Activated naive CD4-positive, alpha-beta T cell treated with Interleukin-2 at 50 U/mL for 16 hours (primary cell): ENCODE measurements at places on chromosomes 1 and 21.
A peak's percentile ranks its signal among the peaks of the same experiment; 100 is the strongest.

DNA sequence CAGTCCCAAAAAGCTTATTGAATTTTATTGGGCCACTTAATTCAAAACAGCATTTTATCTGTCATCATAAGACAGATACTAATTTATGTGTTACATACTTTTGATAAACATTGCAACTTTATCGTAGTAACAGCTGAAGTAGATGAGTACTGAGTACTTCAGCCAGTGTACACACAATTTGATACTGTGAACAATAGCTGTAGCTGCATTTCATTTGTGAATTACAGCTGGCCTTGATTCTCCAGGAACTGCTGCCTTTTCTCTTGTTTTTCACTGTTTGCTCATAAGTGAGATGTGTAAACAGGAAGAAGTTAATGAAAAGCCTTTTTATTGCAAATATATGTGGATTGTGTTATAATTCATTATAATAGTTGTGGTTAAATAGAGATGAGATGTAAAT is 10.2 kb downstream of the UAP1 start:
- DNase-seq: no peak

DNA sequence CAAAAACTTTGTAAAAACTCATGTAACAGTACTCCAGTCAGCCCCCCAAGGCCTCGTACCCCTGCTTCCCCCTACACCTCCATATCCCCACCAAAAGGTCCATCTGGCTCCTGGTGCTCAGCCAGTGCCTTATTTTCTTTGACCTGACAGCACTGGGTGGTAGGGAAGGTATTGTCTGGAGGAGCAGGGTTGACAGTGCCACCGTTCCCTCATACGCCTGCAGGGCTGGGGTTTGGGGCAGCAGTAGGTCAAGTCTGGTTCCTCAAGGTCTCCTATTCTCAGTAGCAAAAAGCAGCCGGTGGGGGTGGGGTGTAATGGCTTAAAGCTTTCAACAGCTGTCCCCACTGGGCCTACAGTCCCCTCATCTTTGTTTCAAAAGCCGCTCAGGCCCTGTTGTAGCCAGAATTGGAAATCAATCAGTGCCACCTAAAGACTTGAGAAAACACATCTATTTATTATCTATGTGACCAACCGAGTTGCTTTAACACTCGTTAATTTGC is 25.3 kb upstream of the TTF2 start:
- no peak for DNase-seq

GRCh38 chr1:171134204-171134923 is 43.7 kb downstream of the FMO3 start:
- no peak for DNase-seq

- DNase-seq: peak; percentile 48
These were observed 13.0 kb downstream of the RCC1 start for GRCh38 chr1:28518745-28519341.

GRCh38 chr1:230844561-230844960 is 23.8 kb downstream of the C1orf198 start:
- DNase-seq: no peak

DNA sequence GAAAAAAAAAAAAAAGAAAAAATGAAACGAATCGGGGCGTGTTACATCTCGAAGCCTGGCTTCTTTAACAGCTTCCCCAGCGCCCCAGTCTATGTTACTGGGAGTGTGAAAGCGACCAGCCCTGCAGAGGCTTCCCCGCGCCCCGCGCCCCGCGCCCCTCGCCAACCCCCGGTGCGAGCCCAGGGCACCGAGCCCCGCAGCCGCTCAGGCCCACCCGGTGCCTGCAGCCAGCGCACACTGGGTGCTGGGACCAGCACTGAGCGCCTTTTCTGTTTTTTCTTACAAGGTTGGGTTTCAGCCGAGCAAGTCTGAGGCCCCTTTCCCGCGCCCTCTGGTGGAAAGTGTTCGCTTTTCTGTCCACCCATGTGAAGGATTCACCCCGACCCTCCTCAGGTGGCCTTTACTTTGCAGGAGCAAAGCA is 42.1 kb upstream of the ZNF496 start:
- peak; percentile 54 for DNase-seq

DNA sequence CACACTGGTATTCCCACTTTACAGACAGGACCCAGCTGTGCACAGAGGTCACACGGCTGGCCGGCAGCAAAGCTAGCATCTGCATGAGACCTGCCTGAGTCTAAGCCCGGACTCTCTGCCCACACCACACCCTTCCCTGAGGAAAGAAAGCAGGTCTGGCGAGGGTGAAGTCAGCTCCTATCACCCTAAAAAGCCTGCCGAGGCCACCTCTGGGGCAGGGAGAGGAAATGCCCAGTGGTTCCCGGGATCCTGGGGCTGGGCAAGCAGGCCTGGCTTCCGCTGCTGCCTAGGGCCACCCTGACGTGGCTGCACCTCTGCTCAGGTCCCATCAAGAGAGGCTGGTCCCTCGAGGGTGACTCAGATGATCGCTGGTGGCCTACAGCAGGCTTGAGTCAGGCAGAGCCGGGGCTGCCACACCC is 42.2 kb downstream of the RAP1GAP start:
- no peak for DNase-seq

DNA sequence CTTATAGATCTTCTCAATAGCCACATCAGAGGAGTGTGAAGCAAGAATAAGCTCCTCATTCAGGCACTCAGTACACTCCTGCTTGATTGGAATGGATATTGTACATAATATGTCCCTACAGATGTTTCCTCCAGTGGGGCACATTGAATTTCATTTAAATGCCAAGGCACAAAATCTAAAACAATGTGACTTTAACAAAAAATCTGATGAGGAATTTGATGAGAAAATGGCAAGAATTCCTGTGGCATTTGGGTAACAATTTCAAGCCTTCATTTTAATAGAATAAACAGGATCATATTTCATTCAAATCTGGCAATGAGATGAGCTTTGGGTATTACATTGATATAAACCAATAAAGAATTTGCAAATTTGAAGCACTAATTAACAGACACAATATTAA is 307.7 kb upstream of the PKN2 start:
- DNase-seq: no peak

DNA sequence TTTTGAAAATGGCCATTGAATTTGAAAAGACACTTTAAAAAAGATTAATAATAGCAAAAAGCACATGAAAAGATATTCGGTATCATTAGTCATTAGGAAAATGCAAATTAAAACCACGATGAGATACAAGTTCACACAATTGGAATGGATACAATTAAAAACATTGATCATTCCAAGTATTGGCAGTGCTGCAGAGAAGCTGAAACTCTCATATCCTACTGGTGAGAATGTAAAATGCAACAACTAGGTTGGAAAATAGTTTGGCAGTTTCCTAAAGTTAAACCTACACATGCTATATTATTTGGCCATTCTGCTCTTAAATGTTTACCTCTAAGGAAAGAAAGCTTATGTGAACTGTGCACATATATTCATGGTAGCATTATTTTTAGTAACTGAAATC is 838.7 kb upstream of the PRMT6 start:
- no peak for DNase-seq

GRCh38 chr1:20405893-20406604 is 80.0 kb downstream of the CAMK2N1 start:
- DNase-seq: no peak

DNA sequence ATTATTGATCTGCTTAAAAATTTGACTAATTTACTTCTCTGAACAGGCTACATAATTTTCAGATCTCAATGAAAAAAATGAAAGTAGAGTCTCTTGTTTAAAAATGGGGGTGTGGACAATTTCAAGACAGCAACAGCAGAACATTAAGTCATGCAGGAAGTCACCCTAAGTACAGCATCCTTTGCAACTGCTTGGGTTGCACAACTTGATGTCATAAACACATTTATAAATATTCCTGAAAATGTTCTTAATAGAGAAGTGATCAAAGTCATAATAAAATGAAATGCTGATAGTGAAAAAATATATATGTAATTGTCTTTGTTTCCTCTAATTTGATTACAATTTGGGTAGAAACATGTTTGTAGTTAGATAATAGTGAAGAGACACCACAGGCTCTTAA is 79.3 kb downstream of the TNNI3K start:
- DNase-seq: no peak

GRCh38 chr21:18164483-18164882 is 80.2 kb upstream of the CHODL start:
- no peak for DNase-seq

GRCh38 chr1:203028784-203029553 is 2.7 kb downstream of the PPFIA4 start:
- no peak for DNase-seq

DNA sequence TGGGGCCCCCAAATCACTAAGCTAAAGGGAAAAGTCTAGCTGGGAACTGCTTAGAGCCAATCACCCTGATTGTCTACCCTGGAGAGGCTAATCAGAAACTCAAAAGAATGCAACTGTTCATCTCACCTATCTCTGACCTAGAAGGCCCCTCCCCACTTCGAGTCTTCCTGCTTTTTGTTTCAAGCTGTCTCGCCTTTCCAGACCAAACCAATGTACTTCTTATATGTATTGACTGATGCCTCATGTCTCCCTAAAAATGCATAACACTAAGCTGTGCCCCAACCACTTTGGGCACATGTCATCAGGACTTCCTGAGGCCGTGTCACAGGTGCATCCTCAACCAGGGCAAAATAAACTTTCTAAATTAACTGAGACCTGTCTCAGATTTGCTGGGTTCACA is 209.5 kb downstream of the APP start:
- no peak for DNase-seq

- no peak for DNase-seq
These were observed 17.8 kb downstream of the PKNOX1 start for GRCh38 chr21:42991992-42992740.

- DNase-seq: peak; percentile 56
These were observed 31.3 kb downstream of the NSL1 start for GRCh38 chr1:212760126-212760823.

DNA sequence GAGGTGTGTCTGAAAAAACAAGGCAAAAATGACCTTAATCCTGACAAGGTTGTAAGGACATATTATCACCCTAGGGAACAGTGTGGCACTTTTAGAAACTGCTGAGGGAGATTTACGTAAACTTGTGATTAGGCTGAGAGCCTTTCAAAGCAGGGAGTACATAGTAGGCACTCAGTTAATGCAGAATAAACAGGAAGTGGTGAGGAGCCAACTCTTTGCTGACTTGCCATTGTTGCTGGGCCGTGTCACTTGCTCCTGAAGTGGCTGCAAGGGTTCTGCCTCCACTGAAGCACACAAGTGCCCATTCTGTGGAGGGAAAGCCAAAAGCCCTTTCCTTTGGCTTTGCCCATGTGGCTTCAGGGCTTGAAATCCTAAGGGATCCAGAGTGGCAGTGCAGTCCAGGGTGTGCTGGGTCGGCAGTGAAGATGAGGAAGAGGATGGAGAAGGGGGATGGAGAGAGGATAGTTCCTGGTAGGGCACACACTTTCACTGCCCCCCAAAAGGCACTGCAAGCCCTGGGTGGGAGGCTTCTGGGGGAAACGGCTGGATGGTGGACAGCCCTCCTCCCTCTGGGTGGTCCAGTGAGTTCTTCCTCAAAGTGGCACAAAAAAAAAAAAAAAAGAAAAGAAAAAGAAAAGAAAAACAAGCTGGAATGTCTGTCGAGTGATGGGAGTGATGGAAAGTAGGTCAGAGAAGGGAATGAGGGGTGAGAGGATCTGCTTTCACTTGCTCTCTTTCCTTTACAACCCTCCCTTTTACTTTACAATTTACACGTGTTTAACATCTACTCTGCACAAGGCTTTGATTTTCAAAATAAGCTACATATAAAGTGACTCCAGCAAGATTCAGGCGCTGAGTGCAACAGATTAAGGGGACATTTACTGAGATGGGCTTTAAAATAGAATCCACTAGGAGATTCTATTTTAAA is 13.7 kb upstream of the RHEX start:
- DNase-seq: no peak

GRCh38 chr1:18607289-18607760 is 23.3 kb upstream of the PAX7 start:
- no peak for DNase-seq

DNA sequence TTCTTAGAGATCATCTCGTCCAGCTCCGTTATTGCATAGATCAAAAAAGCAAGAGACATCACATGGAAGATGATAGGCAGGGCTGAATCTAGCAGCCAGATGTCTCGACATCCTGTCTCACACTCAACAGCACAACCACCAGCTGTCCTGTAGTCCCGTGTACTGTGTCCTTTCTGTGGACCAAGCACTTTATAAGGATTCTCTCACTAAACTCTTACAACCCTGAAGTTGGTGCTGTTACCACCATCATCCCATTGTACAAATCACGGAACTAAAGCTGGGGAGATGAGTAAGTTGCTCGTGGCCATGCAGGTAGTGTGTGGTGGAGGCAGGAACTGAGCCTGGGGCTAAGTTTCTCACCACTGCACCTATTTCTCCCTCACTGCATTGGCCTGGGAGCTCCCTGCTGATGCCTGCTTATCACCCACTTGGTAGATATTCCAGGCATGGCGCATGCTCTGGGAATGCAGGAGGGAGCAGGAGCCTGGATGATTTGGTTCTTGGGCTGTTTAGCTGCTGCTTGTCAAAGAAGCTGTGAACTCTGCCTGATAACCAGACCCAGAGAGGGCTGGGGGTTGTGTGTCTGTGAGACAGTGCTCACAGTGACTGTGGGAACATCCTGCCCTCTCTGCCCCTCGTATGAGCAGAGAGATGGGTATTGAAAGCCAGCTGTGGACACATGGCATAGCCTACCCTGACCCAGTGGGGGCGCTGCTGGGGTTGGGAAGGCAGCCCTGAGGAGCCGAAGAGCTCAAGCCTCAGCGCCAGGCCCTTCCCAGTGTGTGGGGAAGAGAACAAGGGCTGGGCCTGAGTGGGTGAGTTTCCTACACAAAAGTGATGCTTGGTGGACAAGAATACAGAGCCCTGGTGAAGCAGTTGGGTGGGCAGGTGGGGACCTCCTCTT is 13.6 kb downstream of the PPFIA4 start:
- no peak for DNase-seq

- DNase-seq: no peak
These were observed 31.2 kb downstream of the CDCA8 start for GRCh38 chr1:37723390-37724078.

DNA sequence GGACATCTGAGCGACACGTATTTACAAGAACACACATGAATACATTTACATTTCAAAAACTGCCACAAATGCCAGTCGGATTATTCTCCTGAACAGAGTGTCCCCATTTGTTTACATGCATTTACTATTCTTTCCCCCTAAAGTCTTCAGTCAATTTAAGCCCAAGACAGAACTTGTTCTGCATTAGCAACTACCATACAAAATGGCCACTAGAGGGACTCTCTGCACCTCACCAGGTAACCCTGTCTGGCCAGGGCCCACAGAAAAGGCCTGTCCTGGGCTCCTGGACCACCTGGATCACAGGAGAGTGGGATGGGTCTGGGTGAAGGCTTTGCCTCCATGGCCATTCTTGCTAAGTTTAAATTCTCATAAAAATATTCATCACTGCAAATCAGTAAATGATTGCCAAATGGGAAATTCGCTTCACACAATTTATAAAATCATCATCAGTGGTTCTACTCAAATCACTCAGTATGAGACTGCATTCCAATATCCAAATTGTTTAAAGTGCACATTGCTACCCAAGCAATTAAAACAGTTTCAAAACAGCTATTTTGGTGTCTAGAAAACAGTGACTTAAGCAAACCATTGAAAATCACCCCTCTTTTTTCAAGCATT is 12.5 kb upstream of the GUCA2A start:
- no peak for DNase-seq

GRCh38 chr1:84896279-84896678 is 3.3 kb upstream of the LPAR3 start:
- DNase-seq: no peak
